ENCODE measurements at places on chromosomes 5 and 9.

GRCh38 chr9:136599074-136599531 lies 53.3 kb upstream of the NOTCH1 start:
- no peak for DNase-seq

GRCh38 chr5:164000819-164001218 lies 495.4 kb downstream of the MAT2B start:
- DNase-seq, result no peak

GRCh38 chr5:68116868-68117411 lies 98.6 kb upstream of the PIK3R1 start:
- DNase-seq, result no peak

- no peak for DNase-seq
These were observed 87.5 kb upstream of the GAS1 start for GRCh38 chr9:87034841-87035240.

DNA sequence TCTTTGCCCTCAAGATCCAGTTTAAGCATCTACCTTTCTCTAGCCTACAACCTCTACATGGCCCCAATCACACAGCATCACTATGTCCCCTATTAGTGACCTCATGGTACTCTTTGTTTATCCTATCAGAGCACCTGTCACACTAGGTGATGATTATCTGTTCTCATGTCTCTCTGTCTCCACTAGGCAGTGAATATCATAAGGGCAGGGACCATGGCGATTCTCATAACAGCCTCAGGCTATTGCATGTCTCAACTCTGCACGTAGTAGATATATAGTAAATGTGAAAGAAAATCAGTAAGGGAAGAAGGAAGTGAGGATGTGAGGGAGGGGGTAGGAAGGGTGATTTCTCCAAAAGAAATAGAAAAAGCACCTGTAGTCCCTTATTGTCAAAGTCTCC lies 311.0 kb downstream of the NSG2 start:
- DNase-seq, result no peak

DNA sequence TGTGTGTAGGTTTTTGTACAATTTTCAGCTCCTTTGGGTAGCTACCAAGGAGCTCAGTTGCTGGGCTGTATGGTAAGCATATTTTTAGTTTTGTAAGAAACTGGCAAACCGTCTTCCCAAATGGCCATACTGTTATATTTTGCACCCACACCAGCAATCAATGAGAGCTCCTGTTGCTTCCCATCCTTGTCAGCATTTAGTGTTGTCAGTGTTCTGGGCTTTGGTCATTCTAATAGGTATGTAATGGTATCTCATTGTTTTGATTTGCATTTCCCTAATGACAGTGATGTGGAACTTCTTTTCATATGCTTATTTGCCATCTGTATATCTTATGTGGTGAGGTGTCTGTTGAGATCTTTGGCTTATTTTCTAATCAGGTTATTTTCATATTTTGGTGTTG lies 320.1 kb downstream of the MLLT3 start:
- DNase-seq, result no peak

DNA sequence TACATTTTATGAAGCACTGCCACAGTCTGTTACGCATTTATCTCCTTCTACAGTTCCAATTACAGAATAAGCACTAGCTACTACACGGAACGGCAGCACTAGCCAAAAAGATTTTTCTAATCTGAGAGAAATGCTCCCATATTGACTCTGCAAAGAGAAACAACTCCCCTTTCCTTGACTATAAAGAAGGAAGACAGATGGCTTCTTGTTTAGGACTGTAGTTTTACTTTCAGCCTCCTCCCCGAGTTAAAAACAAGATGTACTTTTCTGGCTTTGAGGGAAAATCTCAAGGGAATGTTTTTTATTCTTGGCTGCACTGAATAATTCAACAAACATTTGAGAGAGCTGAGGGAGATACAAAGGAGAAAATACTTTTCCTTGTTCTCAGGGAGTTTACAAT lies 1.9 kb upstream of the SLC44A1 start:
- DNase-seq, result no peak

DNA sequence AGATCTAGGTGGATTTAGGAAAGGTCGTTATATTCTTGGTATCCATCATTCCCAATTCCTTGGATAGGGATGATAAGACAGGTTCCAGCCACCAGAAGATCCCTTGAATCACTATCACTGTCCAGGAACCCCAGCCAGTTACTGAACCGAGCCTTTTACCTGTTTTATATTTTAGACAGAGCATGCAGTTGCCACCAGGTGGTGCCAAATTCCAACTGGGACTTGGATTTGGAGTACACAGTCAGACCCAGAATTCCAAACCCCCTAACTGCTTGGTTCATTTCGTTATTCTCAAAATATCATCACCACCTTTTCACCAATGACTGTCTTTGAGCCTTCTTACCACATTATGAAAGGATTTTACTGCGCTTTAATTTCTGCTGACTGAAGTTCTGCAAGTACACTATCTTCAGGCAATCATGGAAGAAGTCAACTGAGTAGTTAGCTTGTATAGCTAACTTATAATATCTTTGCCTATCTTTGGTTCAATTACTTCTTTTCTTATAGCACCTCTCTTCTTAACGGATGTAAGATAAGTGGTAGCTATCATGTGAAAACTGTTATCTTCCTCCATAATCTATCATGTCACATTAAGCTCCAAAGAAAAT lies 191.8 kb downstream of the PRR16 start:
- no peak for DNase-seq

- no peak for DNase-seq
These were observed 1.8 kb upstream of the PPARGC1B start for GRCh38 chr5:149728303-149728702.

GRCh38 chr5:33319151-33319550 lies 121.6 kb upstream of the TARS1 start:
- no peak for DNase-seq

- no peak for DNase-seq
These were observed 955 bp upstream of the GALNT12 start for GRCh38 chr9:98806394-98807035.

GRCh38 chr5:20611620-20612019 lies 623.6 kb upstream of the CDH18 start:
- no peak for DNase-seq

- no peak for DNase-seq
These were observed 3.2 kb downstream of the SNX30 start for GRCh38 chr9:112753725-112754124.

GRCh38 chr5:80592761-80593160 lies 22.7 kb upstream of the ANKRD34B start:
- no peak for DNase-seq

DNA sequence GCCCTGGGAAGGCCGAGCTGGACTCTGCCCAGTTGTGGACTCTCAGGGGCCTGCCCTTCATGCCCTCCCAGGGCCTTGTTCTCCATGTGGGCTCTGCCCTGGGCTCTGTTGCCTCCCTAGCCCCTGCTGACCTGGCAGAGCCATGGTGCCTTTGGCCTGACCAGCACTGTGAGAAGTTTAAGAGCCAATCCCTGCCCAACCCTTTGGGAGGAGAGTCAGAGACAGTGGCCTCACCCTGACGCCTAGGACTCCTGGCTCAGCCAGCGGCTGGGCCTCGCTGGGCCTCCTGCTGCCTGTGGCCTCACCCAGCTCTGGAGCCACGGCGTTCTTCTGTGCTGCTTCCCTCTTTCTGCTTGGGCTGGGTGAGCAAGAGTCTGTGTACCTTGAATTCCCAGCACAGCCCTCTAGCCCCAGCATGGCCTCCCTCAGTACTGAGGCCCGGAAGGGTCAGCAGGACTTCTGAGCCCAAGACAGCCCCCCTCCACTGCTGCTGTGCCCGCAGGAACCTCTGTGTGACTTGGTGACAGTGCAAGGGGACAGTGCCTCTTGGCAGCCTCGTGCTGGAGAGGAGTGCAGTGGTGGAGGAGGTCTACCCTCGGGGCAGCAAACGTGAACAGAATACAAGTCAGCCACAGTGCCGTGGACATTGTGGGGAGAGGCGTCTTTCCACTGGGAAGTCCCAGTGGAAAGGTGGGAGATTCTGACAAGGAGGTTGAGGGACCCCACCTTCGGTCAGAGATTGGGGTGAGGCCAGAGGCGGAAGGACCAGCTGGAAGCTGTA lies 97.4 kb downstream of the CACNA1B start:
- DNase-seq, result no peak

- no peak for DNase-seq
These were observed 899 bp upstream of the MED10 start for GRCh38 chr5:6379246-6379645.

- DNase-seq, result no peak
These were observed 4.9 kb upstream of the FRRS1L start for GRCh38 chr9:109171926-109172325.

DNA sequence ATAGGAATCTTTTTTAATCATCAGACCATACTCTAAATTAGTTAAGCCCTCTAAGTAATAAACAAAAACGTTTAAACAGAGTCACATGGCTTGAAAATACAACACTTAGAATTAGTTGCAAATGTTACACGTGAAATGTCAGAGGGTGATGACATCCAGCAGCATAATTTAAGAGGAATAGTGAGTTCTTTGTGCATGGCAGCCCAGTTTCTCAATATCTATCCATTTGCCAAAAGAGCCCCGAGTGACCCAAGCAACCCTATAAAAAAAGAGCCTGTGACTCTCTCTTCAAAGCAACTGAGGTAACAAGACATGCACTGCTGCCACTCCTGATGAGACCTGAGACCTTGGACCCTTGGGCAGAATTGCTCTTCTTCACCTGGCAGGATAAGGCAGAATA lies 96.9 kb upstream of the RASA1 start:
- DNase-seq, result no peak

GRCh38 chr9:130756037-130756436 lies 62.5 kb downstream of the EXOSC2 start:
- DNase-seq, result no peak

DNA sequence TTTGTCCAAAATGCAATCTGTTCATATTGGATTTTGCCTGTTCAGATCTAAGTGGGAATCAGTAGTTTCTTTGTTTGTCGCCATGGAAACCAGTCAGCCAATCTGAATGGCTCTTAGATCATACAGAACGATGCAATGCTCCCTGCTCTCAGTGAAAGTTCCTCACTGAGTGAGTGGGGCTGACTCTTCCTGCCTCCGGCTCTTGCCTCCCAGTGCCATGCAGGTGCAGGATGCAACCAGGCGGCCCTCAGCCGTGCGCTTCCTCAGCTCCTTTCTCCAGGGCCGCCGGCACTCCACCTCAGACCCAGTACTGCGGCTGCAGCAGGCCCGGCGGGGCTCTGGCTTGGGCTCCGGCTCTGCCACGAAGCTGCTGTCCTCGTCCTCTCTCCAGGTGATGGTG lies at the start of gene PTPDC1:
TSS of gene PTPDC1 (plus strand) at position 151 of the 400 bp plus-strand sequence. CDS start at position 218, 67 bp downstream.
- DNase-seq, result peak; percentile 83

GRCh38 chr9:35342221-35342958 lies 147.5 kb upstream of the RUSC2 start:
- DNase-seq, result no peak

DNA sequence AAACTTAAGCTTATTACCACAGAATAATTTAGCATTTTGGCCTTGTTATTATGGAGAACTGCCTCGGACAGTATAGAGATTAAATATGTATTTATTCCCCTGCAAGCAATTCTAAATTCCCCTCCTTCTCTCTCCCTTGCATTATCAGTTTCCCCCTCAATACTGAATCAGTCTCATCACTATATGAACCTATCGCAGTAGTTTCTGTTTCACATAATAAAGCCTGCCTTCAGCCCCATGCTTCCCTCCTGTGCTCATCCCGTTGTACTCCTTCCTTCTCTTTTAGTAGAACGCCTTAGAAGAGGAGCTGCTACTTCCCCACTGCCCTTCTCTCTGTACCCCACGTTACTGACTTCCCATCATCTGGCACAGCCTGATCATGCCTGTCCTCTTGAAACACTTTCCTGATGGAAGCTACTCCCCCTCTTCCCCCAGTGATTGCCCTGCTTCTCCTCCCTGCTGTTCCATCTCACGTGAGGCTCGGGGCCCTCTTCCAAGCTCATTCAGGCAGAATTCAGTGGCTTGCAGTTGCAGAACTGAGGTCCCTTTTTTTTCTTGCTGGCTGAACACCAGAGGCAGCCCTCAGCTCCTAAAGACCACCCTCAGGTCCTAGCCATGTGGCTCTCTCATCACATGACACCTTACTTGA lies 93.4 kb downstream of the PPIC start:
- no peak for DNase-seq

- DNase-seq, result no peak
These were observed 472.0 kb downstream of the ACTL7B start for GRCh38 chr9:108383796-108384195.

GRCh38 chr5:137091472-137091871 lies 407.7 kb downstream of the SPOCK1 start:
- peak; percentile 6 for DNase-seq

GRCh38 chr5:145981589-145982571 lies 45.5 kb downstream of the SH3RF2 start:
- DNase-seq, result no peak

GRCh38 chr5:140713562-140714094 lies 13.4 kb downstream of the ZMAT2 start:
- no peak for DNase-seq

DNA sequence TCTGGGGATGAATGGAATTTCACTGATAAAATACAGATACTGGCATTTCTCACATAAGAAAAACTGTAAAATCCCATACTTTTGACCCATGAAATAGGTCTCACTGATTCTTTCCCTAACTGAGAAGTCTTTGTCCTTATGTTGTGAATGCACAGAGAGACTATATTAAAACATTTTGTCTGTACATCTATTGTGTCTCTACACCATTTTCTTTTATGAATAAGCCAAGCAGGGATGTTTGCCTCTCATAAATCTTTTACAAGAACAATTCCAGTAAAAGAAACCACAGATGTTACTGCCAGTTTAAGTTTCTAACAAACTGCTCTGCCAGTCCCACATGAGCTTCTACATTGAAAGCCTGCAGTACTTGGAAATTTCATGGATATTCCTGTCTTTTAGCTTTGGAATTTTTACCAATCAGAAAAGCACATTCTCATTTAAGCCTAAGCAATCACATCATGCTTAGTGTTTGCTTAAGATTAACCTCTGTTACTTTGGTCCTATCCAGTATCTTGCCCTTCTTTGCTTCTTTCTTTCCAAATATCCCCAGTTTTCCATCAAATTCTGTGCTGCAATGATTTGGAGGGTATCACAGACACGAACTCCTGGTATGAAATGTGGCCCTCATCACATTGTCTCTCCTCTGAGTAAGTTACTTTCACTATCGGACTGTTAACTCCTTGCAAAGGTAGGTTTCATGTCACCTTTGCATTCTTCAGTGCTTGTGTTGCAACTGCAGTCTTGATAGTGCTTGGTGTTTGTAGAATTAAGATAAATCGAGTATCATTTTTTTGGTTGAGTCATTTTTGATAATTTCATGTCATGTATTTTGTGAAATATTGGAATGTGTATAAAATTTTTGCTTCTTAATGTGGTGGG lies 415.1 kb upstream of the ADAMTSL1 start:
- DNase-seq, result no peak

- DNase-seq, result no peak
These were observed 17.1 kb upstream of the NRARP start for GRCh38 chr9:137319011-137319738.

GRCh38 chr5:172714491-172715420 lies 56.2 kb downstream of the DUSP1 start:
- peak; percentile 40 for DNase-seq

DNA sequence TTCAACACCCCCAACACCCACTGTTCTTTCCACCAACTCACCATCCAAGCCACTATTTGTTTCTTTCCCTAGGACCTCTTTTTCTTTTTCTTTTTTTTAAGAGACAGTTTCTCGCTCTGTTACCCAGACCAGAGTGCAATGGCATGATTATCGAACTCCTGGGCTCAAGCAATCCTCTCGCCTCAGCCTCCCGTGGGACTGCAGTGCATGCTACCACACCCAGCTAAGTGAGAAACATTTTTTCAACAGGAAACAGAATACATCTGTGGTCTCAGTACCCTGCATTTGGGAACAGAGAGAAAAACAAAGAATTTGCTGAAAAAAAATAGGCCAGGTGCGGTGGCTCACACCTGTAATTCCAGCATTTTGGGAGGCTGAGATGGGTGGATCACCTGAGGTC lies 24.6 kb downstream of the B4GALT1 start:
- DNase-seq, result no peak

- no peak for DNase-seq
These were observed 718 bp downstream of the DEPDC1B start for GRCh38 chr5:60699288-60699608.

Data from caudate nucleus (tissue), 63 donors.